Breast epithelium (tissue), 4 donors: ENCODE measurements at places on chromosomes 3 and 15. TPM values are rescaled to one million over a fixed set of nuclear protein-coding genes. Genes with fewer than 3 reads are reported as not detected.
A peak's percentile ranks its signal among the peaks of the same experiment; 100 is the strongest.

The ARNT2 gene
- total RNA-seq: 5.9 TPM

The COLQ gene
- total RNA-seq: 1.9 TPM

The NISCH gene
- total RNA-seq: 108 TPM

- no peak for DNase-seq
These were observed 60.6 kb upstream of the ADAMTS9 start for GRCh38 chr3:64748244-64748904.

- no peak for DNase-seq
These were observed 44.4 kb downstream of the CSNK1G1 start for GRCh38 chr15:64311566-64311965.

DNA sequence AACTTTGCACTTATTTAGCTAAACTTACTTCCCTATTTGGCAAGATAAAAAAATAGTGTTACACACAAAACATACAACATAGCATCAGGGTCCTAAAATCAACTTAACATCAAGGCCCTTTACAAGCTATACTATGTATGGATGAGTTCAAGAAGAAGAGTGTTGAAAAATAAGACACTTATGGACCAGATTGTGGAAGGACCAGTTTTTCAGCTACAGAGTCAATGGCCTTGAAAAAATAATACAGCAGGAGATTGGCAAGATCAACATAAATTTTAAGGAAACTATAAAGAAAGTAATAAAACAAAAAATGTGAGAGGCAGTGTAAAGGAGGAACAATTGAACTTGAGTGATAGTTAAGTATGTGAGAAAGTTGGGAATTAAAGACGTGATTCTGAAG is 66.3 kb upstream of the BBX start:
- no peak for DNase-seq

GRCh38 chr15:89199746-89200145 is 21.6 kb downstream of the RLBP1 start:
- DNase-seq: no peak

- no peak for DNase-seq
These were observed 26.9 kb upstream of the LINGO1 start for GRCh38 chr15:77659350-77660321.

DNA sequence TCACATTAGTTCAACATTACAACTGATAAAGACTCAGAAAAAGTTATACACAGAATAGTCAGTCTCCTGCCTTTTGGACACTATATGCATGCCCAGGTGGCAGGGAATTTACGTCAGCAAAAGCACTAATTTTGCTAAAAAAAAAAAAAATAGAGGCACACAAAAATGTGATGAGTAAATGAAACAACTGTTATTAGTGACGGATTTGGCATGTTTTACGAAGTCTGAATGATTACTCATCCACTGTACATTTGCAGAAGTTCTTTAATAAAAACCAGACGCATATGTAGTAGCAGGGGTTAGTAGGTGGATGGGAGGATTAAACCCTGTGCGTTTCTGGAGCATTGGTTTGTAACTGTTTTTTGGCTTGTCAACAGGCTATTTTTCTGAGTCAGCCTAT is 99.0 kb downstream of the MITF start:
- no peak for DNase-seq

- no peak for DNase-seq
These were observed 225.3 kb upstream of the LYSMD4 start for GRCh38 chr15:99958426-99959097.

GRCh38 chr3:185942907-185943759 is 5.3 kb upstream of the TRA2B start:
- DNase-seq: peak; percentile 84

DNA sequence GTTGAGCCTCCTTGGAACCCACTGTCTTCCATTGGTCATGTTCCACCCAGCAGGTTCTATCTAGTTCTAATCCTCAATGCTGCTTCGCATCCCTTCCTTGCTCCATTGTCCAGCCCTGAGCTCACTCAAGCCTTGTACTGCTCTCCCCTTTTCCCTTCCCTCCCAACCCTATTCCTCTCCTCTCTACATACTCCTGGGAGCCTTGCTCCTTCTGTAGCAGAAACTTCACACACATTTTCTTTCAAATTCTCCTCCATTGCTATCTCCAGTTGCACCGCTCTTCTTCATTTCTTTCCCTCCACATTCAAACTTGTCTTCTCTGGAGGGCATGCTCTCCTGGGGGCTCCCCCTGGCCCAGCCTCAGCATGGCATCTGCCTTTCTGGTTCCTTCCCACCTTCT is 14.5 kb downstream of the NR1I2 start:
- no peak for DNase-seq

GRCh38 chr3:69871251-69871650 is 128.3 kb upstream of the SAMMSON start:
- no peak for DNase-seq

- no peak for DNase-seq
These were observed 18.1 kb downstream of the ARRDC4 start for GRCh38 chr15:97978401-97979139.

GRCh38 chr3:146503461-146504202 is 34.3 kb upstream of the PLSCR2 start:
- DNase-seq: no peak

- DNase-seq: no peak
These were observed 5.2 kb downstream of the PRSS50 start for GRCh38 chr3:46712191-46713049.

- no peak for DNase-seq
These were observed 573.3 kb downstream of the EPHB1 start for GRCh38 chr3:135368316-135368715.

GRCh38 chr3:41997702-41998550 is 36.0 kb upstream of the ULK4 start:
- no peak for DNase-seq

- no peak for DNase-seq
These were observed 51.4 kb downstream of the FLNB start for GRCh38 chr3:58059349-58060321.

DNA sequence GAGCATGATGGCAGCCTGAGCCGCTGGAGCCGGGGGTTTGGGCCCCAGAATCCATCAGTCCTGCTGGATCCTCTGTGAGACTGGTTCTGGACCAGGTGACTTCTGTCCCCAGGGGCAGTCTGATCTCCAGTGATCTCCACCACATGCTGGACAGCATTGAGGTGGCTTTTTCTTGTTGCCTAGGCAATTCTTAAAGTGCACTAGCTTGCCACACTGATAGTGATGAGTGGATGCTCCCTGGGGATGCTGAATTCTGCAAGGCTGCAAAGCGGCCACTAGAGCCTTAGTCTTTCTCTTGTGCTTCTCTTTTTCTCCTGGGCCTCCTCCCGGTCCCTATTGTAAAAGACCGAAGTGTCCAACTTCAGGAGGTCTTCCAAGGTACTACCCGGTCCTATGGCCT is 70.4 kb upstream of the ATP11B start:
- DNase-seq: no peak

- DNase-seq: no peak
These were observed 435.1 kb downstream of the LPP start for GRCh38 chr3:188589071-188589470.

GRCh38 chr15:52361494-52361893 is 65.9 kb upstream of the MYO5C start:
- no peak for DNase-seq

GRCh38 chr3:31312400-31312799 is 220.3 kb upstream of the STT3B start:
- DNase-seq: no peak

GRCh38 chr3:72985576-72985975 is 11.0 kb upstream of the PPP4R2 start:
- DNase-seq: no peak

GRCh38 chr3:188160751-188161150 is 6.8 kb downstream of the LPP start:
- no peak for DNase-seq

GRCh38 chr3:139134678-139135372 is 90.1 kb upstream of the PRR23C start:
- no peak for DNase-seq
